ENCODE measurements at places on chromosomes 7 and 10. TPM values are rescaled to one million over a fixed set of nuclear protein-coding genes. Genes with fewer than 3 reads are reported as not detected.

DNA sequence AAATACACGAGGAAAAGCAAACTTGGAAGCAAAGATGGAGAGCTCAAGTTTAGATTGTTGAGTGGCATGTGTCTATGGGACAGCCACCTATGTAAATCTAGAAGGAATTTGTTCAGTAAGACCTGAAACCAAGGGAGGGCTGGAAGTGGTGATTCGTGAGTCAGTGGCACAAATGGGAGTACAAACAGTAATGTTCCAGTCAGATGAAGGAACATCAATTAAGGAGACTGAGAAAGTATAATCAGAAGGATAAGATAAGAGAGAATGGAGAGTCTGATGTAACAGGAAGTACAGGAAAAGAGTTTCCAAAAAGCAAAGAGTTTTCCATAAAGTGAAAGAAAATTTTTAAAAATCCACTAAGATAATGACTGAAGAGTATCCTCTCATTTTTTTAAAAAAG, 544.2 kb downstream of the KIF20B start:
- H3K27me3 ChIP-seq = no peaks in the 10 kb centered on the region
- H3K4me3 ChIP-seq = no peak overlapping the region
- DNase-seq = no peak
- no peaks in the 10 kb centered on the region for H3K36me3 ChIP-seq
- no peak overlapping the region for H3K27ac ChIP-seq
- no peaks in the 10 kb centered on the region for H3K4me1 ChIP-seq

KCNMA1 gene
- 8.4 TPM for polyA plus RNA-seq

DNA sequence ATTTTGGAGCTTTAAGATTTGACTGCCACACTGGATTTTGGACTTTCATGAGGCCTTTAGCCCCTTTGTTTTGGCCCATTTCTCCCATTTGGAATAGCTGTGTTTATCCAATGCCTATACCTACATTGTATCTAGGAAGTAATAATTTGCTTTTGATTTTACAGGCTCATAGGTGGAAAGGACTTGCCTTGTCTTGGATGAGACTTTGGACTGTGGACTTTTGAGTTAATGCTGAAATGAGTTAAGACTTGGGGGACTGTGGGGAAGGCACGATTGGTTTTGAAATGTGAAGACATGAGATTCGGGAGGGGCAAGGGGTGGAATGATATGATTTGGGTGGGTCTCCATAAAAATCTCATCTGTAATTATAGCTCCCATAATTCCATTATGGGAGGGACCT, 47.6 kb upstream of the PAPSS2 start:
- H3K36me3 ChIP-seq = no peaks in the 10 kb centered on the region
- no peaks in the 10 kb centered on the region for H3K27me3 ChIP-seq
- no peak overlapping the region for H3K27ac ChIP-seq
- peak; percentile 40 for DNase-seq
- H3K4me3 ChIP-seq = no peak overlapping the region

GRCh38 chr7:113805976-113806375, 112.8 kb downstream of the PPP1R3A start:
- no peaks in the 10 kb centered on the region for H3K36me3 ChIP-seq
- DNase-seq = no peak
- no peak overlapping the region for H3K27ac ChIP-seq
- no peaks in the 10 kb centered on the region for H3K27me3 ChIP-seq

OR13A1 gene
- polyA plus RNA-seq = not detected

DNA sequence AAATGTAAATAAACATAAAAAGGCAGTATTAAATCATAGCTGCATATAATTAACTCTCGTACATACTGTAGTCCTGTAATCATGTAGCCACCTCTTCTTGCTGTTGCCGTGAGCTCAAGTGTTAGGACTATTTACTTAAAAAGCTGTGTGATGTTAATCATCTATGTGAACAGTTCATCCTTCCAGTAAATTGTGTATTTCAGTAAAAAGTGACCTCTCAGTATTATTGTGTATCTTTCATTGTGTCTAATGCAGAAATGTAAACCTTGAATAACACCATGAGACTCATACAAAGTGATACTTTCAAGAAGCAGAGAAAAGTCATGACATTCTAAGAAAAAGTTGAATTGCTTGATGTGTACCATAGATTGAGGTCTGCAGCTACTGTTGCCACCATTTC, 38.0 kb downstream of the ADD3 start:
- H3K27ac ChIP-seq = no peak overlapping the region
- H3K4me3 ChIP-seq = no peak overlapping the region
- no peaks in the 10 kb centered on the region for H3K36me3 ChIP-seq
- H3K4me1 ChIP-seq = no peaks in the 10 kb centered on the region

STEAP2 gene
- polyA plus RNA-seq = 2.2 TPM

- H3K27me3 ChIP-seq = no peaks in the 10 kb centered on the region
- no peaks in the 10 kb centered on the region for H3K36me3 ChIP-seq
- no peaks in the 10 kb centered on the region for H3K4me1 ChIP-seq
- H3K27ac ChIP-seq = no peak overlapping the region
Measured at GRCh38 chr10:14381475-14381874, 50.8 kb upstream of the FRMD4A start.

DNA sequence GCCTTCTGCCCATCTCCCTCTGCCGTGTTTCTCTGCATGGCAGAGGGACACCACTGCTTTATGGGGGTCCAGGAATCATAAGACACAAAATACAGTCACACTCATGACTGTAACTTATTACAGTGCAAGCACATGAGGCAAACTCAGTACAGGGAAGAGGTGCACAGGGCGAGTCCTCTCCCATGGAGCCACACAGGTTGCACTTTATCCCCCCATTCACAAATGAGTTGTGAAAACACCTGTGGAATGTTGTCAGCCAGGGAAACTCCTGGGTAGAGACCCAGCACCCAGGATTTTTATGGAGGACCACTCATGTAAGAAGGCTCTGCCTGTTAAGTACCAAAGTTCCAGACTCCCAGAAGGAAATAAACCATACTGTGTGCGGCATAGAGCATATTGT, 107.2 kb upstream of the GJD4 start:
- no peaks in the 10 kb centered on the region for H3K36me3 ChIP-seq
- peaks cover 8% of the 10 kb centered on the region for H3K4me1 ChIP-seq
- no peaks in the 10 kb centered on the region for H3K27me3 ChIP-seq
- no peak overlapping the region for H3K4me3 ChIP-seq
- no peak overlapping the region for H3K27ac ChIP-seq
- peak; percentile 67 for DNase-seq

DGKI gene
- polyA plus RNA-seq = not detected

GRCh38 chr10:98107644-98108430, 26.6 kb upstream of the R3HCC1L start:
- DNase-seq = no peak
- H3K27me3 ChIP-seq = no peaks in the 10 kb centered on the region
- no peak overlapping the region for H3K4me3 ChIP-seq
- H3K27ac ChIP-seq = no peak overlapping the region

DNA sequence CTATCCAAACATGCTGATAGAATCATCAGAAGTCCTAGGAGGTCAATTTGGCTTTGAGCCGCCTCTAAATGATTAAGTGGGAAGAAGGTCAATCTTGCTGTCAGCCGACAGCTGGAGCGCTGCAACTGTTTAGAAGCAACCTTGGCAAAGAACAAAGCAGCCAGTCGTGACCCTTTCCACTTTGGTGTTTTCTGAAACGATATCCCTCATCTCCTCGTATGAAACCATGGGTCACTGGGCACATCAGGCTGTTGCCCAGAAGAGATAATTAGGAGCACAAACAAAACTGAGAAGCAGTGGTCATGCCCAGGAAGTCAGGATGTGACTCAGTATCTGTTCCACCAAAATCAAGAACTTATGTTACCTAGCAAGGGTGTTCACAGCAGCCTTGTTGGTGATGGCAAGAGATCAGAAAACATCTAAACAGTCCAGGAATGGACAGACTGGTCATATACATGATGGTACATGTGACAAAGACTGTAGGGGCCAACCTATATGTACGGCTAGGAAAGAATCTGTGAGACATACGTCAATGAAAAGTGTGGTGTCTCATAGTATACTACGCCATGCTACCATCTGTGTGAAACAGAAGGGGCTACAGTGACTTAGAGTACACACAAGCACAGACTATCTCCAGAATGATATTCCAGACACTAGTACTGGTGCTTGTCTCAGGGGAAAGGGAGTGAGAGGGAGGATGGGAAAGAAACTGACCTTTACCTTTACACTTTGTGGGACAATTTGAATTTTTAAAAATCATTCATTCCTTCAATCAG, 22.4 kb downstream of the STN1 start:
- H3K27me3 ChIP-seq = no peaks in the 10 kb centered on the region
